ENCODE measurements at places on chromosomes 16 and 17. TPM values are rescaled to one million over a fixed set of nuclear protein-coding genes. Genes with fewer than 3 reads are reported as not detected.

TSNAXIP1 gene
- polyA plus RNA-seq: 1.4 TPM

SMPD3 gene
- polyA plus RNA-seq: 0.04 TPM

MYH8 gene
- polyA plus RNA-seq: 0.21 TPM

GGT6 gene
- not detected for polyA plus RNA-seq

CD68 gene
- 298 TPM for polyA plus RNA-seq

ITGAD gene
- 0.05 TPM for polyA plus RNA-seq

SLC5A11 gene
- polyA plus RNA-seq: not detected

GRCh38 chr17:64063766-64064224 is 43.4 kb upstream of the ICAM2 start:
- peak; percentile 48 for DNase-seq

DNA sequence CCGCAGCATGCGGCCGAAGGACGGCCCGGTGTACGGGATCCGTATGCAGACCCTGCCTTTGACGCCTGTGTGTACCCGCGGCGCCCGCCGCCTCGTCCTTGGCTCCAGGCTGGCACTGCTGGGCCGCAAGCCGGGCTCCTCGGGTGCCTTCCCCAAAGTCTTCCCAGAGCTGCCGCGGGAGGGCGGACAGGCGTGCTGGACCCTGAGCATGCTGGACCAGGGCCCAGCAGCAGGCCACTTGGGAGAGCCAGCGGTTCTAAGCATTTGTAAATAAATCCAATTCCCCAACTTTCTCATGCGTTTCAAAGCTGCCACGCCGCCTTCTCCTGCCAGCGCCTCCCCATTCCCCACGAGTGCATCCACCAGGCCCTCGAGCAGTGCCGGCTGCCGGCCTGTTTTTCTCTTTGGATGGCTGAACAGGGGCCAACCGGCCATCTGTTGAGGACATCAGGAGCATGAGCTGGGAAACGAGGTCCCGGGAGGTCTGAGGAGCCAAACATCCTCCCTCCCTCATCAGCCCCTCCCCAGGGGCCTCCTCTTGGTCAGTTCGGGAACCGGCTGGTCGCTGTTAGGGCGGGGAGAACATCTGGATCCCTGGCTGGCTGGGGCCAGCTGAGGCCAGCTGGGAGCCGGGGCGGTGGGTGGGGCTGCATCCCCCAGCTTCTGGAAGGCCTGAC is 20.5 kb upstream of the PABPN1L start:
- peak; percentile 78 for DNase-seq

DNA sequence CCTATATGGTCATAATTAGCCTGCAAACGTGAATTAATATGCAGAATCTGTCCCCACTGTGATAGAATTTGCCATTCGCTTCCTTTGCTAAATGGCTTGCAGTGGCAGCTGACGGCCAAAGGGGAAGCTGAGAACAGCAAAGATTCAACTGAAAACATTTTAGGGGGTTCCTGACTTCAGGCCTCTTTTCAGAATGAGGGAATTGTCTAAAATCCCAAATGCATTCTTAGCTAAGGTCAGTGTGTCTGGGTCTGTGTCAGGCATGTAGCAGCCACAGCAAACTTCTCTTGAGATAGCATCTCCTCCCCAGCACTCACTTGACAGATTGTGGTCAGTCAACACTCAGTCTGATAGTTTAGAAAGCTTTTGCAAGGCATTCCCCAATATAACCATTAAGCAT is 701.1 kb downstream of the WWOX start:
- no peak for DNase-seq

GRCh38 chr17:44903012-44903685 is 3.9 kb upstream of the EFTUD2 start:
- DNase-seq: no peak

DNA sequence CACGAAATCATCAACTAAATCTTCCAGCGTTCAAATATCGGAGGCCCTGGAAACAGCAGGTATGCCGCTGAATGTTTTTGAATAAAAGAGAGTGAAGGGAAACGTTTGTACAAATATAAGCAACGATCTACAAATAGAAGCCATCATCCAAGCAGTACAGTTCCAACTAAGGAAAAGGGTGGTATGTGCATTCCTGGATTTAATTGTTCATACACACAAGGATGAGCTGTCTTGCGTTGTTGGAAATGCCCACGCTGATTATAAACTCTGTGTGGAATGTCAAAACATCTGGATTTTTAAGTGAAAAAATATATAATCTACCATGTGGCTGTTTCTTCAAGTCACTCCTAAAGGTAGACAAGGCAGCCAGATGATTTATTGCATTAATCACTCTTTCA is 191.8 kb upstream of the HSBP1 start:
- no peak for DNase-seq

DNA sequence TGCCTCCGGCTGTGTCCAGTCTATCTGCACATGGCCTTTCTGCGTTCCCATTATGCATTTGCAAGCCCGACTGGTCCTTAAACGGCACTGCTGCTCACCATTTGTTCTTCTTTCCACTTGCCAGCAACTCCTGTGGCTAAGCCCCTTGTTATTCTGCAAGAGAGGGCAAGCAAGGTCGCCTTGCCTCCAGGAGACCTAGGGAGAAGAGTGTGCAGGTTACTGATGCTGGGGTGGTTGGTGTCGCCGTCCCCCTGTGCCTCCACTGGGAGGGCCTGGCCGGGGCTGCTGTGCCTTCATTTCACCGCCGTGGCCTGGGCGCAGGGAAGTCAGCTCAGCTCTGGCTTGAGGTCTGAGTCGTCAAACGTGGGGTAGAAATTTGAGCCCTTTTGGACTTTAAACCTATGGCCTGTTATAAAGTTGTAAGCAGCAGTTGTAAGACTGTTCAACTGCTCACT is 12.7 kb downstream of the SLC6A4 start:
- DNase-seq: no peak

DNA sequence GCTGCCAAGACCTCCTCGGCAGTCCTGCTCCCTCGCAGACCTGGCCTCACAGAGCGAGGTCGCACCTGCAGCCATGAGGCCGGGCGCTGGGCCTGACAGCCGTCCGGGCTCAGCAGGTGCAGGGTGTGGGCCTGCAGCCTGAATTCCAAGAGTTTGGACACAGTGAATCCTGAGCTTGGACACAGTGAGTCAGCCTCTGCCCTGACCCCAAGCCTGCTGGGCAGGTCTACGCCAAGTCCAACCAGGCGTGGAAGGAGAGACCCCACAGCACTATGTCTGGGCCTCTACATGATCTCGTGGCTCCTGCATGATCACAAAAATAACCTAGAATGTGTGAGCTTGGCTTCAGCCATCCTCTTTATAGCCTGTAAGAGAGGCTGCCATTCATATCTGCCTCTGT is 121.0 kb downstream of the C16orf95 start:
- no peak for DNase-seq

- peak; percentile 31 for DNase-seq
Observed at GRCh38 chr17:55607731-55608341, 96.6 kb upstream of the SMIM36 start.

DNA sequence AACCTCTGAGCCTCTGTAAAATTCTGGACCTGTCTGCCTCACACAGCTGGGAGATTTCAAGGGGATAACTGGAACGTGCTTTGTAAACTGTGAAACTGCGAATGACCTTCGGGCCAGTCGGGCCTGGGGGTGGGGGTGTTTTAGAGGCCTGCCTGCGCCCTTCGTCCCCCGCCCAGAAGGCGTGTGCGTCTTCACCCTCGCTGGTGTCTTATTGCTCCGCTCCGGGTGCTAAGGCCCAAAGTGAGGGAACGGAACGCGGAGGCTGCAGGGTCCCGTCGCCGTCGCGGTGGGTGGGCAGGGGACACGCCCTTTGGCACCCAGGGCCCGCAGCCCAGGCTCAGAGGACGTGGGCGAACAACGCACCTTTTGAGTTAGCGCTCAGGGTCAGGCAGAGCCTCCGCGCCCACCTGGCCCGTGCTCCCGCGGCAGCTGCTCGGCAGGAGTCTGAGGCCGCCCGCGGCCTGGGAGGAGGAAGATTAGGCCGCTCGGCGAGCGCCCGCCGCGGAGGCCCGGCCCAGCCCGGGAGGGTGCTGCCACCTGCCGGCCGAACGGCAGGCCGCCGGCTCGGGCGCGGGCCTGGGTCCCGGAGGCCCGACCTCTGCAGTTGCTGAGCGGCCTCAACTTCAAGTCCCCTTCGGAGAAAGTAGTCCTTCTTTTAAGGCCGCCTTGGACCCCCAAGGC is 29.7 kb downstream of the DCAKD start:
- DNase-seq: peak; percentile 73

DNA sequence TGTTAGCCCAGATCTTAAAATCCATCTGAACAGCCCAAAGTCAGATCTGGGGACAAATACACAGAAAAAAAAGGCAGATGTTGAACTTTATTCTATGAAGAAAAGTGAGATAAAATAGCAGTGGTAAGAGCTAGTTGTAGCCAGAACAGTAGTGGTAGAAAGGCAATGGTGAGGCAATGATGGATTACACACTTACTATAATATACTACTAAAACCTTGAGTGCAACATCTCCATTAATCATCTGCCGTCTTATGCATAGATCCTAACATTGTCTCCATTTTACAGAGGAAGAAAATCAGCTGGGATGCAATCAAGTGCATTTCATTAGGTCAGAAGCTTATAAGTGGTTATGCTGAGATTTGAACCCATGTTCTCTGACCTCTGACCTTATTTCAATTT is 699.6 kb downstream of the CDH11 start:
- DNase-seq: no peak

GRCh38 chr16:67063008-67063407 is 34.1 kb downstream of the CBFB start:
- DNase-seq: no peak

GRCh38 chr16:24156777-24157176 is 99.4 kb upstream of the CACNG3 start:
- no peak for DNase-seq

DNA sequence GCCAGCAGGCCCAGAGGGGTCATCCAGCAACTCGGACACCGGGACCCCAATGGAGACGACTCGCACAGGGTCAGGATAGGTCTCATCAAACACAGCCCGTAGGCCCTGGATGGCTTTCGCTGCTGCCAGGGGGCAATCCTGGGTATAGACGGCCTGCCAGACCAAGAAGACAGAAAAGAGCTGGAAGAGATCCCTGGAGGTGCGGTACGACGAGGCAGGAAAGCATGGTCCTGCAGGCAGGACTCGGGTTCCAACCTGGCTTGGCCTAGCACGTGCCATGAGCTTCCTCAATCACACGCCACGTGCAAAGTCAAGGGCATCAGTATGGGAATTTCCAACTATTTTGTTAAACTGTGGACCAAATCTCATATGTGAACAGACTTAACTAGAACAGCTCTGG is 6.3 kb upstream of the EXOSC6 start:
- DNase-seq: no peak

DNA sequence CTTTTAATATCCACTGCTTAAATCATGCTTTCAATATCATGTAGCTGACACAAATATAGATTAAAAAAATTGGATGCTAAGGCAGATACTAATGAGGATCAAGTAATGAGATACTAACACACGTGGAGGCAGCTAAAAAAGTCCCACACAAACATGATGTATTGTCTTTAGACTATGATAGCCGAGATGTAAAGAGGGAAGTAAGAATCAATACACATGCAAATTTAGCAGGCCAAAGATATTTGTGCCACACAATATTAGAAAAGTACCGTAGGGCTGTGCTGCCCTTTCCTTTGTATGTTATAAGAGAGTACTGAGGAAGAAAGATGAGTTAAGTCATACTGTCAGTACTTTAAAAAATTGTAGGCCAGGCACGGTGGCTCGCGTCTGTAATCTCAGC is 51.4 kb upstream of the STAC2 start:
- no peak for DNase-seq

DNA sequence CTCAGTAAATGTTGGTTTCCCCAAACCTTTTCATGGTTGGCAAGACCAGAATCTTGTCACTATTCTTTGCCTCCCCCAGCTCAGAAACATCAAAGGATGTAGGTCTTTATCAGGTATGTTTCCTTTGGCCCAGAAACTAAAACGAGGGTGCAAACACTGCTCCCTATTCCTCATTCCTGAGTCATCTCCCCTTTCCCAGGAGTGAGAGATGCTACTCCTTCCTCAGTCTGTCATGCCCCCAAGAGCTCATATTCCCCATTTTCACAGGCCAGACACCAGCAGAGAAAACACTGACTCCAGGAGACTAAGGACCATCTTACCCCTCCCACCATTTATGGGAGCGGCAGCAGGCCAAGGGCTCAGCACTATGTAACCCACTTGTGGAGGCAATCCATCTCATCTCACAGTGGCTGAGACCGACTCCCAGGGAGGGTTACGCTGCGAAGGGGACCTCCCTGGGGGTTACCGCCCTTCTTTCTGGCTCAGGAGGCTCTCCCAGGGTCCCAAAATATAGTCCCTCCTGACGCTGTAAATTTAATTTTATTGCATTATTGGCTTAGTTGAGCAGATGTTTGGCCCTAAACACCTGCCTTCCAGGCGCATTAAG is 1.5 kb downstream of the GEMIN4 start:
- no peak for DNase-seq

DNA sequence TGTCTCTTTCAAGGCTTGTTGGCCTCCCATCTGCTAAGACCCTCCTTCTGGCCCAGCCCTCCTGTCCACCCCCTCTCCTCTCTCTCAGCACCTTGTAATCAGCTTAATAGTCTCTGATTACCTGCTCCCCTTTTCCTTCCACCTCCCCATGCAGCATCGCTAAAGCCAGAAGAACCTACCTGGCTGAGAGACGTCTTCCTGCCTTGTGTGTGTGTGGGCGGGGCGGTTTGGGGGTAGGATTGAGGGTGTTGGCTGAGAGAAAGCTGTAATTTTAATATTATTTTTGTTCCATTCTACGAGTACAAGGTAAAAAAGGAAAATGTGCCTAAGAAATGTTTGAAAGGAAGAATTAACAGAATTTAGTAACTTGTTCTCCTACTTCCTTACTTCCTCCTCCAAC is 3.4 kb downstream of the DNAH9 start:
- no peak for DNase-seq

GRCh38 chr17:40915721-40916256 is 21.7 kb downstream of the KRT23 start:
- DNase-seq: no peak

- DNase-seq: no peak
Observed at GRCh38 chr16:22670551-22671041, 143.4 kb upstream of the HS3ST2 start.

DNA sequence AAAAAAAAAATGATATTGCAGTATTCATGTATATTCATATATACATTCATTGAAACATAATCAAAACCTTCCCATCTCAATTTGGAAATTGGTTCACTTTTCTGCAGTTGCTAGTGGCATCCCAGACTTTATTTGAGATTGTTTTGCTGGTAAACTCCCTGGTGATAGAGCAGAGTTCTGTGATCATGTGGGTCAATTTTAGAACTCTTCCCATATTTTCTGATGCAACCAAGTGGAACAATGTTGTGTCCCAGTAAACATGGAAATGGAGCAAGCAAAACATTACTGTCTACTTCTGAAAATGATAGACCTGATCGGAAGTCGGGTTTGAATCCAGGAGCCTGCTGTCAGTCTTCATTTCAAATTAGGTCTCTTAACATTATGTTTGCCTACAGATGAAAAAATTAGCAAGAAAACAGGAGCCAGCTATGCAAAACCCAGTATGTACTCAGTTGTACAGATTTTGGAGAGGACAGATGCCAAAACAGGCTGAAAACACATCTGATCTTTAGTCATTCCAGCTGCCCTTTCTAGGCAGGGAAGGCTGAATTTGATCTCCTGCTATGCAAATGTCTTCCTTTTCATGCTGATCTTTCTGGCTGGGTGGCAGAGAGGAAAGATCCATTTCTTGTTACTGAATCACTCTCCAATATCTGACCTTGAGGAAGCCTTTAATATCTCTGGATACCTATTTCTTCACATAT is 786.6 kb upstream of the SOX9 start:
- no peak for DNase-seq
